ENCODE measurements at places on chromosomes 2 and 18. TPM values are rescaled to one million over a fixed set of nuclear protein-coding genes. Genes with fewer than 3 reads are reported as not detected.

The RAB6C gene
- not detected for polyA plus RNA-seq

The SPP2 gene
- polyA plus RNA-seq, result not detected

The ACMSD gene
- 0.35 TPM for polyA plus RNA-seq

The PLCD4 gene
- polyA plus RNA-seq, result 44.6 TPM

The ADAM17 gene
- polyA plus RNA-seq, result 31.4 TPM

The RAB1A gene
- polyA plus RNA-seq, result 174 TPM

The FAM117B gene
- polyA plus RNA-seq, result 4.8 TPM

The AKAIN1 gene
- polyA plus RNA-seq, result not detected

The AOX1 gene
- 0.65 TPM for polyA plus RNA-seq

The OXER1 gene
- polyA plus RNA-seq, result 9.2 TPM

The FKBP1B gene
- polyA plus RNA-seq, result 3.2 TPM

The THOC1 gene
- polyA plus RNA-seq, result 49.5 TPM

The MARCO gene
- 1.0 TPM for polyA plus RNA-seq

GRCh38 chr2:66573416-66573815 lies 138.5 kb downstream of the MEIS1 start:
- no peak for DNase-seq

DNA sequence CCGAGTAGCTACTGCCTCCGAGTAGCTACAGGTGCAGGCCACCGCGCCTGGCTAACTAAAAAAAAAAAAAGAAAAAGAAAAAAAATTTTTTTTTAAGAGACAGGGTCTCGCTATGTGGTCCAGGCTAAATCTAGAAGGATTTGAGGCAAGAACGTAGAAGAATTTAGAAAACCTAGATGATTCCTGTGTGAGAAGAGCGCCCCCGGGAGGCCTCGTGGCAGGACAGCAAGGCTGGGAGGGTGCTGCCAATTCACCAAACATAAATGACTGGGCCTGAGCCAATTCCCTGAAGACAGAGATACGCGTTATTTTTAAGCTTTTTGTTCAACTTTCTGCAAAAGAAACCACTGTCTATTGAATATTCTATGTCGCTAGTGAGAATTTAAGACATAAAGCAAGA lies 90.1 kb upstream of the TGFA start:
- no peak for DNase-seq

- DNase-seq, result no peak
Observed at GRCh38 chr2:98551316-98551715, 57.0 kb downstream of the COA5 start.

- no peak for DNase-seq
Observed at GRCh38 chr2:2935445-2936149, 442.0 kb downstream of the EIPR1 start.

- no peak for DNase-seq
Observed at GRCh38 chr18:3669376-3669775, 219.4 kb downstream of the TGIF1 start.

DNA sequence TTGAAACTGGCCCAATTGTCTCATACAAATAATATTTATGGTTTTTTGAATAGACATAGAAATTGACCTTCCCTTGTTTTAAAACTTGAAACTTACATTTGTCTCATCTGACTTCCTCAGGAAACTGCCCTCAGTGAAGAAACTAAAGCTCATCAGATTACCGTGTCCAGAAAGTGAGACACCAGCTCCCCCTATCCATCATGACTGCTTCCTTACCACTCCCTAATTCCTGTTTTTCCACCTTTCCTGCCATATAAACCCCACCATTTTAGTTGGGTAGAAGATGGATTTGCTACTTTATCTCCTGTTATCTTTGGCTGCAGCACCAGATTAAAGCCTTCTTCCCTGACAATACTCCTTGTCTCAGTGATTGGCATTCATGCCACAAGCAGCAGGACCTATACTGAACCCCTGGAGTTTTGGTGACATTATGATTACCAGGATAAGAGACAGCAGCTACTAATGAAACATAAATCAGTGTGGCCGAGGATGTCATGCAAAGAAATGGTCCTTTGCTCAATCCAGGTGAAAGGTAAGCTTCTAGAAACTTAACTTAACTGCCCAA lies 1627.6 kb upstream of the ZEB2 start:
- no peak for DNase-seq

DNA sequence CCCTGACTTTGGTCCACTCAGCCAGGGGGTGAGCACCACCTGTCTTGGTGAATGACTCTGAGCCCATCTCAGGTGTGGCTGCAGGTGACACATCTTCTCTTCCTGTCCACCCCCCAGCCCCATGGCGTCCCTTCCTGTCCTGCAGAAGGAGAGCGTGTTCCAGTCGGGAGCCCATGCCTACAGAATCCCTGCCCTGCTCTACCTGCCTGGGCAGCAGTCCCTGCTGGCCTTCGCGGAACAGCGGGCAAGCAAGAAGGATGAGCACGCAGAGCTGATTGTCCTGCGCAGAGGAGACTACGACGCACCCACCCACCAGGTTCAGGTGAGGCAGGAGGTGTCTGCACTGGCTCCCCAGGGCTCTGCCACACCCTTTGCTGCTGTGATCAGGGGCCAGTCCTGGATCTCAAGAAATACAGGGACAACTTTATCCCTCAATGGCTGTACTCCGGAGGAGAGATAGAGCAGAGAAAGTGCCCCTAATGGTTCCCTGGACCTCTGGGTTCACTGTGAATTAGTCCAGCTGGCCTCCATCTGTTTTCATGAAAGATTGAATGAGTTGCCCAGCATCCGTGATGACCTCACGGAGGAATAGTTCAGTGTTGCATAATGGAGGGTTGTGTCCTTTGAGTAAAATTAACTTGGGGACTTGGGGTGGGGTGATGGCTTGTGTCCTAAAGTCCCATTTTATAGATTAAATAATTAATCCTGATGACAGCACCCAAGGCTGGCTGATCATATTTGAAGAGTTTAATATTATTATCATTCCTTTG lies at the start of gene NEU2:
NEU2 (plus strand) TSS at position 122 of the 770 bp plus-strand sequence; CDS start at position 122, 0 bp downstream.
- DNase-seq, result no peak

DNA sequence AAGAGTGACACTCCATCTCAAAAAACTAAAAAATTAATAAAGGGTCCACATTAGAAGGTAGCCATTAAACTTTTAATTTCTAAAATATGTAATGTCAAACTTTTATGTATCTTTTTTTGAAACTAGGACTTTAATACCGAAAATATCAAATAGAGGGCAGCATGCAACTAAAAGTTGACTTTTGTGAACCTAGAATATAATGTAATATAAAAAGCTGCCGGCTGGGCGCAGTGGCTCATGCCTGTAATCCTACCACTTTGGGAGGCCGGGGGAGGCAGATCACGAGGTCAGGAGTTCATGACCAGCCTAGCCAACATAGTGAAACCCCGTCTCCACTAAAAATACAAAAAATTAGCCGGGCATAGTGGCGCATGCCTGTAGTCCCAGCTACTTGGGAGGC lies 62.8 kb downstream of the INO80D start:
- DNase-seq, result peak; percentile 9

- peak; percentile 54 for DNase-seq
Observed at GRCh38 chr2:42794271-42795046, 2.1 kb upstream of the HAAO start.

GRCh38 chr2:155687181-155687580 lies 645.3 kb downstream of the NR4A2 start:
- peak; percentile 18 for DNase-seq

GRCh38 chr2:75241696-75242095 lies 42.4 kb upstream of the TACR1 start:
- DNase-seq, result no peak

- DNase-seq, result peak; percentile 58
Observed at GRCh38 chr18:59459369-59460071, 100.5 kb upstream of the LMAN1 start.

GRCh38 chr2:12552092-12552491 lies 164.6 kb upstream of the TRIB2 start:
- DNase-seq, result no peak

DNA sequence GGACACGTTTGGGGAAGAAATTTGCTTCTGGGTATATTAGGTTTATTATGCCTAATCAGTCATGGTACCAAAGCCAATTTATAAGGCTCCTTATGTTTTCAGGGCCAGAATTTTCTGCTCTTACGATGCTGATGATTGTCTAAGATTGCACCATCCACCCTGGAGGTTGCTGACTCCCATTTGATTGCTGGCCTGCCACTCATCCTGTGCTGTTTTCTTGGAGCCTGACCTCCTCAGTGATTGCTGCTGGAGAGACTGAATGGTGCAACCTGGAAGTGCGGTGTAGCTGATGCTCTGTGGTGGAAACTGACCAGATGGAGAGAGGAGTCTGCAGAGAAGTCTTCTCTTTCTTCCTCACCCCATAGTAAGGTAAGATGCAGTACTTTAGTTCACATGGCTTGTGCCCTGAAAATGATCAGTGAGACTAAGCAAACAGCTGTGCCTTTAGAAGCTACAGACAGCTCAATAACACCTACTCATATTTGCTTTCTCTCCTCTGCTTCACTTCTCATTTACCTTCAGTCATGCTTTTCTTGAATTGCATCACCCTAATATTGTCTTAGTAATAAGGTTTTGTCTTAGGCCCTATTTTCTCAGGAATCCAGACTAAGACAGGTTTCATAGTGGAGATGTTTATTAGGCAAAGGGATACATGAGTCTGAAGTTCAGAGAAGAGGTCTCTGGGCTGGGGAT lies 17.4 kb downstream of the ZNF24 start:
- DNase-seq, result no peak

- no peak for DNase-seq
Observed at GRCh38 chr2:157858846-157859245, 17.3 kb downstream of the ACVR1 start.

GRCh38 chr2:145751155-145751554 lies 1231.2 kb upstream of the ZEB2 start:
- no peak for DNase-seq

DNA sequence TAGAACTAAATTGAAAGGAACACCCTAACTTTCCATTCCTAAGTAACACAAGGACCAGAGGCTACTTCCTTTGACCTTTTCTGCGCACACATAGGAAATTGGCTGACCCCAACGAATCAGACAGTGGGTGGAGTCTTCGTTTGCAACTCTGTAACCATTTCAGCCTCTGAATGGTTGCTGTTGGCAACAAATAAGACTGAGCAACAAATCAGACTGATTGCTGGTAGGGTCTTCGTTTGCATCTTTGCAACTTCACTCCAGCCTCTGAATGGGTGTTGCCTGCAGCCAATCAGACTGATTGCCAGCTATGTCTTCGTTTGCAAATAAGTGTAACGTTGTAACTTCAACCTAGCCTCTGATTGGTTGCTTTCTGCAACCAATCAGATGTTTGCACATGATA lies 34.6 kb downstream of the USP40 start:
- DNase-seq, result peak; percentile 9

GRCh38 chr2:68428746-68429145 lies 38.3 kb downstream of the FBXO48 start:
- peak; percentile 30 for DNase-seq

DNA sequence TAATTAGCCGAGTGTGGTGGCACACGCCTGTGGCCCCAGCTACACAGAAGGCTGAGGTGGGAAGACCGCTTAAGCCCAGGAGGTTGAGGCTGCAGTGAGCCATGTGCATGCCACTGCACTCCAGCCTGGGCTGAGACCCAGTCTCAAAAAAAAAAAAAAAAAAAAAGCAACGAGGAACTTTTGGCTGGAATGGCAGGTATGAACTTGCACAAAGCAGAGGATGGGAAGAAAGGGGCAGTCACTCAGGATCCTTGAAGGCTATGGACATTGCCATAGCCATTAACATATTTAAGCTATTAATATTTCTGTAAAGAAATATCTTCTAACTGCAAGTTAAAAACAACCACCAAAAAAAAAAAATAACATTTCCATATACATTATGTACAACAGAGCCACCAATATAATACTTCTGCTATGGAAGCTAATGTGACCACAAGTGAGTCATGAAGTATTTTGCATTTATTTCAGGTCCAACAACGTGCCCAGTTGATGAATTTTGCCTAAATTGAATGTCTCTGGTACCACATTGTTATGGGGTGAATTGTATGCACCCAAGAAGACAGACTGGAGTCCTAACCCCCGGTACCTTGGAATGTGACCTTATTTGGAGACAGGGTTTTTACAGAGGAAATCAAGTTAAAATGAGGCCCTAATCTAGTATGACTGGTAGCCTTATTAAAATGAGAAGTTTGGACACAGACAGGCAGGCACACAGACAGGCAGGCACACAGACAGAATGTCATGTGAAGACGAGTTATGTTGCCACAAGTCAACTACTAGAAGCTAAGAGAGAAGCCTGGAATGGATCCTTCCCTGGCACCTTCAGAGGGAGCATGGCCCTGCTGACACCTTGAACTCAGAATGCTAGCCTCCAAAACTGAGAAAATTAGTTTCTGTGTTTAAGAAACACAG lies 102.8 kb downstream of the RBMS1 start:
- DNase-seq, result no peak

DNA sequence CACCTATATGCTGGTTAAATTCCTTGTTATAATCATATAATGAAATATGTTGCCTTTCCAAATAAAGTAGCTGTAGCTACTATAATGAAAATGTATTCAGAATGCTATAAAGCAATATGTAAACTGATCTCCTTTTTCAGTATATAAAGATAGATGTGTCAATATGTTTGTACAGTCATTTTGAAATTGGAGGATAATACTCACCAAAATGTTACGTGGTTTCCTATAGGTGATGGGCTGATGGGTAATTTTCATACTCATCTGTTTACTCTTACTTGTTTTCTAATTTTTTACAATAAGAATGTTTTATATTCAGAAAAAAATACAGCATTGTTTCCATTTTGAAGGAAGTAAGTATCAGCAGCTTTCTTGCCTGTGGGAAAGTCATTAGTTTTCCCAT lies 70.2 kb downstream of the PRKRA start:
- DNase-seq, result no peak

DNA sequence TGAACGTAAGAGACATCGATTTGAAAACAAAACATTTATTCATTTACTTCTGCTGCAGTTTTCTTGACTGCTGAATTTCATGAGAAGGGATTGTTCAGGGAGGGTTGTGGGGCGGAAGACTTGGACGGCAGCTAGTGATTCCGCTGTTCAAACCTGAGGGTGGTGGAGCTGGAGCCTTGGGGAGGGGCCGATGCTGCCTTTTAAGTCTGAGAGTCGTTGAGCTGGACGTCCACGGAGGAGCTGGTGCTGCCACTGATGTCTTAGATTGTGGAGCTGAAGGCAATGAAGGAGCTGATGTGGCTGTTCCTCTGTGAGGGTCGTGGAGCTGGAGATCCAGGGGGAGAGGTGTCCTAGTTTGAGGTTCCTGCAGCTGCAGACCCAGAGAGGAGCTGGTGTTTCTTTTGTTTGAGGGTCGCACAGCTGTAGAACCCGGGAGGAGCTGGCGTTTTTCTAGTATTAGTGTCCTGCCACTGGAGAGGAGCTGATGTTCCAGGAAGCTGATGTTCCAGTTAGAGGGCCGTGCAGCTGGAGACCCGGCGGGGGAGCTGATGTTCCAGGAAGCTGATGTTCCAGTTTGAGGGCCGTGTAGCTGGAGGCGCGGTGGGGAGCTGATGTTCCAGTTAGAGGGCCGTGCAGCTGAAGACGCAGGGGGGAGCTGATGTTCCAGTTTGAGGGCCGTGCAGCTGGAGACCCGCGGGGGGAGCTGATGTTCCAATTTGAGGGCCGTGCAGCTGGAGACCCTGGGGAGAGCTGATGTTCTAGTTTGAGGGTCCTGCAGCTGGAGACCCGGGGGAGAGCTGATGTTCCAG lies 150.9 kb downstream of the RTP5 start:
- peak; percentile 33 for DNase-seq

DNA sequence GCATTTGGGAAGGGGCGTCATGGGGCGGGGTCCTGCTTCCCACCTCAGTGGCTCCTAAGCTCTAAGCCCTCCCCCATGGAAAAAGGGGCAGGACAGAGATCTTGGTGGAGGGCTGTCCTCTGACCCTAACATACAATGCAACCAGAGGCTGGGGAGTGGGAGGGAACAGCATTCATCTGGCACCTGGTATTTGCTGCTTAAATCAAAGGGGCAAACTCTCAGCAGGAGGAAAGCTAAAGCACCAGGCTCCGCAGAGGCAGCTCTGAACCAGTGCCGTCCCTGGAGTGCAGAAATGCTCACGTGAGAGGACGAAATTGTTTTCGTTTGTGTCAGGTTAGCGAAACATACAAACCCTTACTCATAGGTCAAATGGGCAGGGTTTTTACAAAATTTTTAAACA lies 92.7 kb upstream of the PXDN start:
- DNase-seq, result no peak
